ENCODE measurements at places on chromosomes 12 and 14.

- no peak for DNase-seq
These were observed 501.4 kb upstream of the RGS6 start for GRCh38 chr14:71430678-71431376.

GRCh38 chr12:53578783-53579182 is 47.4 kb downstream of the ATF7 start:
- DNase-seq: no peak

- DNase-seq: no peak
These were observed 32.6 kb upstream of the ARHGAP5 start for GRCh38 chr14:32044454-32044853.

GRCh38 chr12:108859923-108860291 is 2.5 kb upstream of the SSH1 start:
- DNase-seq: no peak

GRCh38 chr14:75832621-75833297 is 149.0 kb downstream of the TGFB3 start:
- no peak for DNase-seq

GRCh38 chr12:6532051-6532926 is 2.0 kb upstream of the GAPDH start:
- peak; percentile 69 for DNase-seq

GRCh38 chr12:19200261-19200660 is 70.7 kb downstream of the PLEKHA5 start:
- no peak for DNase-seq
